Stimulated activated CD4-positive, alpha-beta T cell treated with anti-CD3 and anti-CD28 coated beads, Interleukin-12 subunit alpha, Interleukin-12 subunit beta, amount 100 ng/mL, for 48 hours (primary cell): ENCODE measurements at places on chromosomes 11 and 22.

DNA sequence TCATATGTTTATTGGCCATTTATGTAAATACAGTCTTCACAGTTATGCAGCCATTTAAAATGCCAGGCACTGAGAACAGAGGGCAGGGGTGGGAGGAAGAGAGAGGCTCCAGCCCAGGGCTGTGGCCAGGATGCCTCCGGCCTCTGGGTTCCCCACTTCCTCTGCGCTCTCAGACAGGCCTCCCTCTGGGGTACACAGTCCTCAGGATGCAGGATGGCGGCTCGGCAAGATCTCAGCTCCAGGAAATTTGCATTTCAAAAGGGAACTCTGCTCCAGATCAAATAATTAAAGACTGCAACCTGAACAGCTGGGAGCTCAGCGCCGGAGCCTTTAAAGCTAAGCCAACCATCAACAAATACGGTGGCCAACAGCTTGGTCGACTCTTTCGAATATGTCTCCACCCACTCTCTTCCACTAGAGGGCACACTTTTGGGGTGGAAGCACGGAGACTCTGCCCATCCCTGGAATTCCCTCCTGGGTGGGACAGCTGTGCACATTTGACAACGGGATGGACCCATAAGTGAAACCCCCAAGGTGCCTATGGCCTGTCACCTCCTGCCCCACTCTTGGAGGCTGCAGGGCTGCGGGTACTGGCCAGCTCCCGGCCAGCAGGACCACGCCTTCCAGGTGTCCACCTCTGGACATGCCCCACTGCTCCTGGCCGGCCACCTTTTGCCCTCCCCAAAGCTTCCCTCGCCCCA is 1044.7 kb downstream of the BRD1 start:
- no peak for DNase-seq

DNA sequence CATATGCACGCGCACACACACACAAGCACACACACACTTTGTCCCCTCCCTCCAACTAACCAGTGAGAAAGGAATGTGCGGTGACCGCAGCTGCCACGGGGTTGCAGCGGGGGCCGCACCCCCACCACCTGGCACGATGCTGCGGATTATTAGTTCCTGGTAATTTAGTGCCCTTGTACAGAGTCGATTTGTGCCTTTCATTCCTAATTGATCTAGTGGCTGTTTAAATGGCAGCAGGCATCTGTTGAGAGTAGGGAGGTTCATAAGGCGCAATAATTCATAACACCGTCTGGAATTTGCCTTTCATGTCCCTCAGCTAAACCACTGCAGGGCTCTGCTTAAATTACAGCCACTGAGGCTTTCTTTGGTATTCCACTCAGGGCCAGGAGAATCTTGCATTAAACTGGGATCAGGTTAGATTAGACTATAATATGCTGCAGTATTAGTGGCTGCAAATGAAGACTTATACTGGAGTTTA is 113.7 kb downstream of the FEZ1 start:
- no peak for DNase-seq

DNA sequence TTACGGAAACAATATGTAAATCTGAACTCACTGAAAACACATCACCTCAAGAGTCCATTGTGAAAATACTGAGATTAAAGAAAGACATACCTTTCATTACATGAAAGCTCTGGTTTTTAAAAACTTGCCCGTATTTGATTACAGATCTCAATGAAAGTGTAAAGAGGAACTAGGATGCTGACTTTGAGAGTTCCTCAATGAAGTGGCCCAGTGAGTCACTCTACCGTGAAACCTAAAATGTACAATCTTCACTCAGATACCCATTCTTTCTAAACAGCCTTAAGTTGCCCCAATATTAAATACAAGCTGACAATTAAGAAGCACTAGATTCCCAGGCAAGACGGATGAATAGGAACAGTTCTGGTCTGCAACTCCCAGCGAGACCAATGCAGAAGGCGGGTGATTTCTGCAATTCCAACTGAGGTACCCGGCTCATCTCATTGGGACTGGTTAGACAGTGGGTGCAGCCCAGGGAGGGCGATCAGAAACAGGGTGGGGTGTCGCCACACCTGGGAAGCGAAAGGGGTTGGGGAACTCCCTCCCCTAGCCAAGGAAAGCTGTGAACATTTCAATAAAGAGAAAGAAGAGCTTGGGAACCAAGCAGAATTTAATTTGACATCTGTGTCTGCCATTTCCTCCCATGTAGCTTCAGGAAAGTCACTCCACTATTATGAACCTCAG is 33.8 kb upstream of the OR9G4 start:
- no peak for DNase-seq

- no peak for DNase-seq
Measured at GRCh38 chr11:75398906-75399305, 412 bp upstream of the RPS3 start.

GRCh38 chr11:27672836-27673464 is 27.3 kb downstream of the BDNF start:
- DNase-seq: no peak

DNA sequence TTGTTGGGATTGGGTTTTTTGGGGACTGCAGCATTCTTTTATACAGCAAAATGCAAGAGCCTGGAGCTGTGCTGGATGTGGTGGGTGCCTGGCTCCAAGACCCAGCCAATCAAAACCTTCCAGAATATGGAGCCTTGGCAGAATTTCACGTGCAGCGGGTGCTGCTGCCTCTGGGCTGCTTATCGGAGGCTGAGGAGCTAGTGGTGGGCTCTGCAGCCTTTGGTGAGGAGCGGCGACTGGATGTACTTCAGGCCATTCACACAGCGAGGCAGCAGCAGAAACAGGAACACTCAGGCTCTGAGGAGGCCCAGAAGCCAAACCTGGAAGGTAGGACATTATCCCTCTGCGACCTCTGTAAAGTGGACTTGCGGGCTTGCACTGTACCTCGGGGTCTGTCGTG is 5.6 kb downstream of the PEX26 start:
- no peak for DNase-seq

- peak; percentile 28 for DNase-seq
Measured at GRCh38 chr11:86116386-86116726, 47.5 kb upstream of the PICALM start.

DNA sequence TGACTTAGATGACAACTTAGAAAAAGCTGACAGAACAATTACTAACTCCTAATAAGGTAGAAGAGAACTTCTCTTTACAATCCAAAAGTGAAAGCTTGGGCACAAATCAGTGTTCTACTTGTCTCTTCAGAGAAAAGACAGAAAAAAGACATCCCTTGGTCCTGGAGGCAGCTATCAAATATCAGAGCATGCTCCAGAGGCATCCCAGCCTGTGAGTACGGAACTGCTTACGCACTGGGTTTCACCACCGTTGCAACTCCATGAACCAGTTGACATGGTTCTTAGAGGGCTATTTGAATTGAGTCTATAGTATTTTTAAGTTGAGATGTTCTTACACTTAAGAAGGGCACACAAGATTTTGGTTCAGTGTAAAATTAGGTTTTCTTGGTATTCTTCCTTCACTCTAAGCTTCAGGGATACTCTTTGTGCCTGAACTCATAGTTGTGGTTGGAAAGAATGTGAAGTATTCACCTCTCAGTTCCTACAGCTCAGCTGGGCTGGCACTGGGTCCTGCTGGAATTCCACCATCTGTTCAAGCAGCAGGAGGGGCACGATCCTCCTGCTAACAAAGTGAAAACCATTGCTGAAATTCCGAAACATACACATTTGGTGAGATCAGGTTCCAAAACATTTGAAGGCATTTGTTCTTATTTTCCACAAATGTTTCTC is 6.3 kb downstream of the AKIP1 start:
- DNase-seq: no peak

- DNase-seq: no peak
Measured at GRCh38 chr22:37986371-37986770, 2.0 kb upstream of the SOX10 start.

DNA sequence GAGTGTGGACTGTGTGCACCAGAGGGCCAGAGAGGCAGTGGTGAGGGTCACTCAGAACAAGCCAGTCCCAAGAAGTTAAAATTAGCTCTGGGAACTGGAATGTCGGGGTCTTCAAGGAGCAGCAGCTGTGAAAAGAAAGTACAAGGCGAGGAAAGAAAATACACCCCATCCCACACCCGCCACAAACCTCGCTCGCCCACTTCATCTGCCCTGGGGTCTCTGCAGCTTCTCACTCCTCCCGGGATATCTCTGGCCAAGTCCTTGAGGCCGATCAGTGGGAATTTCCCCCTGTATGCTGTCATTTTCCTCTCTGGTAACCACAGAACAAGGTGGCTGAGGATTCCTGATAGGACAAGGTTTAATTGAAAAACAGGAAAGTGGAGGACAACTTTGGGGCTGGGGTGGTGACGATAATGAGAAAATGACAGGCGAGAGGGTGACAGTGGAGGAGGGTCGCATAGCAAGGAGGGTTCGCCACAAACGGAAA is 36.3 kb upstream of the TIMP3 start:
- no peak for DNase-seq

- DNase-seq: no peak
Measured at GRCh38 chr11:6474413-6474792, 662 bp upstream of the TRIM3 start.

- no peak for DNase-seq
Measured at GRCh38 chr11:57888386-57888785, 126.8 kb downstream of the CTNND1 start.

GRCh38 chr22:41401781-41402648 is 20.3 kb downstream of the TEF start:
- no peak for DNase-seq

GRCh38 chr22:49855251-49855911 is 1.7 kb downstream of the ZBED4 start:
- no peak for DNase-seq

GRCh38 chr11:3969613-3970012 is 114.1 kb downstream of the STIM1 start:
- DNase-seq: no peak

DNA sequence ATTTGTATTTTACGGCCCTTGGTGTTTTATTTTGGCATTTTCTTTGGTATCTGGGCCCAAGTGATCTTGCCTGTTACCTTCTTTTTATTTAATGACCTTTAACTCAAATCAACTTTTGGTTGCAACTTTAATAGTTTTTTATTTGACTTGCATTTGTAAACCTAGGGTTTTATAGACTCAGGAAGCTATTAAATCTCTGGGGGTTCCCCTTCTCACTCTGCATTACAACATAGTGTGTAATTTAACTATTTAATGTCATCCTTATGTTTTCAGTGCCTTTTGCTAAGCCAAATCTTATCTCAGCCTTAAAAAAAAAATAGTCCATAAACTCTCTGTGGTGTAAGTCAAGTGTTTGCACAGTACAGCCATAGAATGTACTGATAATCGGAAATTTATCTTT is 3.4 kb downstream of the FJX1 start:
- DNase-seq: no peak

DNA sequence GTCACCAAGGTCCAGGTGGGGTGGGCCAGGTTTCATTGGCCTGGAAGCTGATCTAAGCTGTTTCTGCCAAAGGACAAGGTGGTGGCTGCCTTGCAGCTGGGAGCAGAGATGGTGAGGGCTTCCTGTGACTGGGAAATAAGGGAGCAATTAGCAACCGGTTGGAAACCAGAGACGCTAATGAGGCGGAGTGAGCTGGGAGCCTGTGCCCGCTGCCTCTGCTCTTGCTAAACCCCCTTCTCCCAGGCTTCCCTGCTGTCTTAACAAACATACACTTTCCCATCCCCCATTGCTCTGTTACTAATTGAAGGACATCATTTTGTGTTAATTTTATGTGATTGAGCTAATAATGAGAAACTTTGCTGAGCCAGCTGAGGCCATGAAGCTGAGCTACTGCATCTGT is 121.8 kb downstream of the INSC start:
- DNase-seq: no peak

DNA sequence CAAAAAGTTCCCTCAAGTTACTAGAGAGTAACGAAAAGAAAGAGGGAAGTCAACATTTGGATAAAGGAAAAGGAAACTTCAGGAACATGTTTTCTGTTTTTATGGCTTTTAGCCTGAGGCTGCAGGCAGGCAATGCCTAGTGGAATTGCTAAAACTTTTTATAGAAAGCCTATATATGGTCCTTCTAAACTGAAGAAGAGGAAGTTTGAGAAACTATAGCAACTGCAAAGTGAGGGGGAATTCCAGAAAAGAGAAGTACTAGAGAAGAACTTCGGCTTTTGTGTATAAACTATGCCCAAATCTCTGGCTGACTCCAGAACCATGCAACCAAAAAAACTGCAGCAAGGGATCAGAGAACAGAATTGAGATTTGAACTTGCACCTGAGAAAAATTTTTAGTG is 74.3 kb upstream of the ARHGAP42 start:
- DNase-seq: no peak

DNA sequence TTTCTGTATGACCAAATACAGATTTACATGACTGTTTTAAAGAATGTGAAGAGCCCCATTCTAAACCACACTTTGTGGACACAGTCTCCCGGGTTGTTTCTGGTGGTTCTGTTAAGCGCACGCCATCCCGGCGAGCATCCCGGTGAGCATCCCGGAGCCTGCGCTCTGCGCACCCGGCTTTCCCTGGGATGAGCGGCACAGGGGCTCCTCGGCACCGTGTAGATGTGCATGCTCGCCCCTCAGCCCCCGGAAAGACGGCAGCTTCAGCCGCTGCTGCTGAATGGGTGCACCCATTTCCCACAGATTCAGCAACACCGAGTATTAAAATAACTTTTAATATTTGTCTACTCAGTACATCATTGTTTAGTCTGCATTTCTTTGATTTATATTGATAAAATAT is 36.0 kb downstream of the GLB1L2 start:
- no peak for DNase-seq

GRCh38 chr11:59144096-59144495 is 1.4 kb downstream of the FAM111A start:
- DNase-seq: no peak

DNA sequence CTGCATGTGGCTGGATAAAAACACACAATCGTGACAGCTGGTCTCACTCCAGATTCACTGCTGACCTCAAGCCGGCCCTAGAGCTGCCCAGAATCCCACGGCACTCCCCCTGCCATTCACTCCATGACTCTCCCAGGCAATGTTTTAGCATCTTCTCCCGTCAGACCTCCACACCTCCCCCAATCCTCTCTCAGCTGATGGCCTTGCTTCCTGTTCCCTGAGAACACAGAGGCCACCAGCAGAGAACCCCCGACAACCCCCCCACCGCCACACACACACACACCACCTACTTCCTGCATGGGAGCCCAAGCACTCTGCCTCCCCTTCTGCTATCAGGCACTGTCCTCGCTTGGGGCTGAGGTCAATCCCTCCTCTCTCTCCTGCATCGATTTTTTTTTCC is 9.3 kb downstream of the TNKS1BP1 start:
- no peak for DNase-seq

GRCh38 chr11:35664977-35665441 is 2.4 kb downstream of the TRIM44 start:
- no peak for DNase-seq

GRCh38 chr11:8063324-8063723 is 17.7 kb upstream of the TUB start:
- no peak for DNase-seq

DNA sequence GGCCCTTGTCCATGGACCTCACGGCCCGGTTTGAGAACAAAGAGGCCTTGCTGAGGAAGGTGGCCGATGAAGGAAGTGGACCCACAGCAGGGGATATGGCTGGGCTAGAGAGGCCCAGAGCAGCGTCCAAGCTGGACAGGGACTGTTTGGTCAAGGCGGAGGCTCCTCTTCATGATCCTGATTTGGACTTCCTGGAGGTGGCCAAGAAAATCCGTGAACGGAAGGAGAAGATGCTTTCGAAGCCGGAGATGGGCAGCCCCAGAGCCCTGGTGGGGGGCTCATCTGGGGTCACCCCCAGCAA is 76.3 kb downstream of the KIAA1671 start:
- DNase-seq: no peak

GRCh38 chr11:119335091-119335654 is 846 bp downstream of the RNF26 start:
- no peak for DNase-seq

GRCh38 chr11:43574949-43575912 is 105.3 kb upstream of the HSD17B12 start:
- DNase-seq: no peak

GRCh38 chr11:113286009-113286408 is 28.4 kb upstream of the TTC12 start:
- DNase-seq: no peak
